MG63 (cell line): ENCODE measurements at places on chromosomes 3 and 15. TPM values are rescaled to one million over a fixed set of nuclear protein-coding genes. Genes with fewer than 3 reads are reported as not detected.
A peak's percentile ranks its signal among the peaks of the same experiment; 100 is the strongest.

LMCD1 gene
- total RNA-seq: 2.6 and 3.4 TPM in 2 replicates

- DNase-seq: peak; percentile 70
These were observed 77.0 kb downstream of the LPP start for GRCh38 chr3:188230962-188231361.

IGDCC3 gene
- total RNA-seq: not detected in 2 replicates

STRIT1 gene
- total RNA-seq: not detected in 2 replicates

DNA sequence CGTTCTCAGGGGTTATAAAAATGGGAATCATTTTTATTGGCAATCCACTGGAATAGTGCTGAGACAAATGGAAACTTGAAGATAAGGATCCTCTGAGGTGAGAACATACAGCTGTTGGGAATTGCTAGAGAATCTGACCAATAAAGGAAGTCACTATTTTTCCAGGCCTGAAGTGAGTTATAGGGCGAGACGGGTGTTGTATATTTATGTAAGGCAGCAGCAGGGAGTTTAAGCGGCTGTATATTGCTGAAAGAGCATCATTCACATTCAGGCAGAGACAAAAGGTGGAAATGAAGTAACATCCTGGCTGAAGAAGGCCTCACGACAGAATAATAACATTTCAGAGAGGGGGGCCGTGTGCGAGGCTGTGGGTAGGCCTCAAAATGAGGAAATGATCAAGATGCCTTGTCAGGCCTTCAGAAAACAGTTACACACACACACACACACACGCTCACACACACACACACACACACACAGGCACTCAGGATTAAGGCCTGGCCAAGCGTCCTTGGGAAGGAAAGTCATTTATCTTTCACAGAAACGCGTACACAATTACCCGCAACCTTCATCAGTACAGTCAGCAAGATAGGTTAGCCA lies 964.9 kb upstream of the NR2F2 start:
- DNase-seq: no peak

PPIB gene
- 1,039 and 1,137 TPM in 2 replicates for total RNA-seq

DNA sequence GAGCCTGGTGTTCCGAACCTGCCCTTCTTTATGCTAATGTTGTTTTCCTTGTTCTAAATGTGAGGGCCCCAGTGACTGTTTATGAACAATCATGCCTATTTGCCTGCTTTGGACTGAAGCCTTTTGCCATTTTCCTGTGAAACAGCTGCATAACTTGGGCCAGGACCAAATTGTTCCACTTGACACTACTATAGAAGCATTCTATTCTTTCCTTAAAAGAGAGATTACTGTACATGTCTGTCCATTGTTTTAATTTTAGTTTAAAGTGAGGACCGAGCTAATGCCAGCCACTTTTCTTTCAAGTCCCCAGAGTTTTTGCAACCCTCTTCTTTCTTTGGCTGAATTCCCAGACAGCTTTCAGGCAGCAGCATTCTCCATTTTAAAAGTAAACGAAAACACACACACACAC lies 980.3 kb downstream of the CADM2 start:
- DNase-seq: no peak

GRCh38 chr15:27592036-27592760 lies 506.9 kb downstream of the OCA2 start:
- no peak for DNase-seq

PLOD2 gene
- total RNA-seq: 228 and 423 TPM in 2 replicates

GRCh38 chr3:46866032-46866595 lies 2.9 kb upstream of the MYL3 start:
- DNase-seq: no peak

- no peak for DNase-seq
These were observed 151.1 kb downstream of the SAMMSON start for GRCh38 chr3:70150599-70150998.

IQCF5 gene
- not detected in 2 replicates for total RNA-seq

DNA sequence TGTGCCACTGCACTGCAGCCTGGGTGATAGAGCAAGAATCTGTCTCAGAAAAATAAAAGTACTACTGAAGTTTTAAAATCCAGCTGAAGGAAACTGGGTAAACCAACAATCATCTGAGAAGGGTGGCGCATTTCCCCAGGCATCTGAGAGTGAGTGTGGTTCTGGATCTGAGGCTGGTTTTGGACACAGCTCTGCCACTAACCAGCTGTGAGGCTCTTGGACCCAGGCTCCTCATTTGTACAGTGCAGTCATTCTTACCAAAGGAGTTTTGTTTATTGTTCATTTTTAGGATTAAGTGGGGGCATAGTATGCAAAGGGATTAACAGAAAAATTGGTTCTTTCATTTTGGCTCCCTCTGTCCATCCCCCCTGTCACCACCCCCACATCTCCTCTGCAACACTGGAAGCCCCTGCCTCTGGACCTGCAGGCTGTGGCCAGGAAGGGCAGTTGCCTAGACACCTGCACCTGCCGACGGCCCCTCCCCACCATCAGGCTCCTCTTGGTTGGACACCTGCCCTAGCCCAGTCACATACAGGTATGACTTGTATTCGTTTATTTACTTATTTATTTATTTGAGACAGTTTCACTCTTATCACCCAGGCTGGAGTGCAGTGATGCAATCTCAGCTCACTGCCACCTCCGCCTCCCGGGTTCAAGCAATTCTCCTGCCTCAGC lies 8.8 kb downstream of the NUP210 start:
- no peak for DNase-seq

DNA sequence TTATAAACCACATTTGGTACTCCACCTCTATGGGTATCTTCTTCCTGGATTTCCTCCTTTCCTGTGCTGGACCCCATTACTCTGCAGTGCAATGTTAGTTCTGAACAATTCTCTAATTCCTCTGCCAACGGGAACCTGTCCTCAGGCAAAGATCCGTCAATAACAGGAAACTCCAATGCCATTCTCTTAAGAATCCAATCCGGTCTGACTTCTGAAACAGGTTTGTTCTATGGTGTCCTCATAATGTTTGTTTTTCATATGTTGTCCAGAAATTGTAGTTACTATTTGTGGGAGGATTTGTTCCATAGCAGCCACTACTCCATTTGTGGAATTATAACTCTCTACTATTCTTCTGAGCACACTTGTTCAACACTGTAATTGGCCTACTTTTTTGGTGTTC lies 112.7 kb downstream of the TBL1XR1 start:
- no peak for DNase-seq

DNA sequence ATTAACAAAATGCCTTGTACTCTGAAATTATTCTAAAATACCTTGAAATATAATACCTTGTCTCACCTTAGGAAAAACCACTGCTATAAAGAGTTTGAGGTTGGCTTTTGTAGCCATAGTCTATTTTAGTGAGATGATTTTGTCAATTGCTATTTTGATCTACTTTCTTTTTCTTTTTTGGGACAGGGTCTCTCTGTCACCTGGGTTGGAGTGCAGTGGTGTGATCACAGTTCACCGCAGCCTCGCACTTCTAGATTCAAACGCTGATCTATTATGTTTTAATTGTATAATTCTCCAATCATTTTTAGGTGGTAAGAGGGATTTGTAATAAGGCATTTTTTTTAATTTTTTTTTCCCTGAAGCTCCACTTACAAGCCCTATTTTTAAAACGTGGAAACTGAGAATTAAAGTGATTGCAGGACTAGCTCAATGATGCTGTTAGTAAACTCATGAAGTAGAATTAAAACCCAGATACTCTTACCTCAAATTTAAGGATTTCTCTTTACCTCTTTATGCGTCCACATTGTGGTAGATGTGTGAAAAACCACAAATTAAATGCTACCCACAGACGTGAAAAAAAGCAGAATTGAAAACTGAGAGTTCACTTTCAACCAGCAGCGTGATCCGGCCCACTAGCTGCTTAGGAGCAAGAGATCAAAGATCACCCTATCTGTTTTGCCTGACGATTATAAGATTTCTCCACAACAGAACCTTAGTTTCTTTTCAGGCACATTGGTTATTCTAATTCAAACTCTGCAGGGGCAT lies 384.2 kb downstream of the CGGBP1 start:
- DNase-seq: no peak

CHRD gene
- total RNA-seq: 0.03 TPM in 1 of 2 replicates, not detected in the other

DNA sequence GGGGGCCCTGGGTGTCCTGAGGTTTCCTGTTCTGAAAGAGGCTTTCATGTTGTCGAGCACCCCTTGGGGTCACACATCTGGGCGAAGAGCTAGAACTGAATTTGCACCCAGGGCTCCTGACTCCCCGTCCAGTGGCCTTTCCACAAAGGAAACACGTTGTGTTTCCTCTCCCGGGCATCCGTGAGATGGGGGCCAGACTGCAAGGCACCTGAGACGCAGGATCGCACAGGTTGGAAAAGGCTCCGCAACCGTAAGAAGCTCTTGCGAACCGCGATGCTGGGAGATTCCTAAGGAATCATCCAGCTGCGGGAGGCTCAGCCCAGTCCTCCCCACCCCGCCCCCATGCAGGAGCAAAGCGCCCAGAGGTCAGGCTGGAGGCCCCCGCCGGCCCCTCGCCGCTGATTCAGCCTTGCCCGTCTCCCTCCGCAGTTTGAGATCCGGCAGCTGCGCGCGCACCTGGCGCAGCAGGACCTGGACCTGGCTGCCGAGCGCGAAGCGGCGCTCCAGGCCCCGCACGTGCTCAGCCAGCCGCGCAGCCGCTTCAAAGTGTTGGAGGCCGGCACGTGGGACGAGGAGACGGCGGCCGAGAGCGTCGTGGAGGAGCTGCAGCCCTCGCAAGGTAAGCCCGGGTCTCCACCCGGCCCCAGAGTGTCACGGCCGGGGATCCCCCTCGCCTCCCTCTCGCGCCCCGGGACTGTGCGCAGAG lies 119.6 kb downstream of the ETFA start:
- DNase-seq: no peak

SETD5 gene
- total RNA-seq: 18.4 and 33.9 TPM in 2 replicates

SPATA12 gene
- total RNA-seq: not detected in 2 replicates

DNA sequence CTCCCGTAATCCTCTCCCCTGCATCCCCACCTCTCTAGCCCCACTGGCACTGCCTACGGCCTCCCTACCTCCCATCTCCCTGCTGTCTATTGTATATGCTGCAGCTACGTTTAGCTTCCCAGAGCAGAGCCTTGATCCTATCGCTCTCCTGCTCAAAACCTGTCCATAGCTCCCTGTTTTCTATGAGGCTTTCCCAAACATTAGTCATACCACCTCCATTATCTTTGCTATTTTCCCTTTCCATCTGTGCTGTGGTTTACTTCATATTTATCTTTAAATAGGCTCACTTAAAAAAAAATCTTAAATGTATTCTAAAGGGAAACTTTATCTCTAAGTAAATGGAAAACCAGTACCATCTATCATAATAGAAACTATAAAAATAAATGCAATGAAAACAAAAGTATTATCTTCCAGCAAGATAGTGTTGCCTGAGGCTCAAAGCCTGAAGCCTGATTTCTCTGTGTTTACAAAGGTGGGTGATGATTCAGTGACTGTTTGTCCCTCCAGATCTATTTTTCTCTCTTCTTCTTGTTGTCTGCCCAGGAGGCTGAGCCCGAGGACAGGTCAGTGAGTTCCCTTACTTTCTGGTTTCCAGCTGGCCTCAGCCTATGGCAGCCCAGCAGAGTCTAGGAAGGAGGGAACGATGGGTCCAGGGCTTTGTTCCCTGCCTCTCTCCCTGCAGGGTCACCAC lies 397.1 kb upstream of the CFAP20DC start:
- DNase-seq: no peak

GRCh38 chr15:49031804-49032203 lies 14.4 kb downstream of the SECISBP2L start:
- DNase-seq: no peak

DNA sequence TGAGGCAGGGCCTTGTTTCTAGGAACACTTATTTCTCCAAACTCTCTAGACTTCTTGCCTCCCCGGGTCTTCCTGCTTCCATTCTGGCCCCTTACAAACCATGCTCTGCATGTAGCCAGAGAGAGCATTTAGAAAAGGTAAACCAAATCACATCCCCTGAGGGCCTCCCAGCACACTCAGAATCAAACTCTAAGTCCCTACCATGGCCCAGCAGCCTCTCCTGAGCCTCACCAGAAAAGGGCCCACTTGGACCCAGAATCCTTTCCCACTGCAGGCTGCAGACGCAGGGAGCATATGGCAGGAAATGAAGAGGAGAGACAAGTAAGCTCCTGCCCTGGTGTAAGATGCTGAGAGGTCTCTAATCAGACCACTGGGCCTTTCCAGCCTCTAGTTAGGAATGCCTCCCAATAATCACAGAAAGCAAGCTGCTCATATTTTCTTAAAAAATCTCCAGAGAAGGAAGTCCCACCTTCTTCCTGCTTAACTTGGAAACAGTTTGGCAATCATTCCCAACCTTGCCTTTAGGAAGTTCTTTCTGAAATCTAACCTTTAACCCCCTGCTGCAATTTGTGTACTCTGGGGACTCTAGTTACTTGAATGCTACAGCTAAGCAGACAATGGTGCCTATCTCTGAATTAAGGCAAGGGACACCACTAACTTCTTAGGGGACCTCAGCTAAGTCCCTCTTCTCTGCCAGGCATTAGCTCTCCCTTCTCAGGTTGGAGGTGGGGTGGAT lies 4.2 kb downstream of the AMOTL2 start:
- DNase-seq: no peak

- DNase-seq: no peak
These were observed 125.1 kb upstream of the STT3B start for GRCh38 chr3:31407665-31408064.

SLC6A20 gene
- not detected in 2 replicates for total RNA-seq

GRCh38 chr15:45112143-45112590 lies 1.8 kb downstream of the DUOX2 start:
- no peak for DNase-seq

ZNF80 gene
- not detected in 2 replicates for total RNA-seq

DNA sequence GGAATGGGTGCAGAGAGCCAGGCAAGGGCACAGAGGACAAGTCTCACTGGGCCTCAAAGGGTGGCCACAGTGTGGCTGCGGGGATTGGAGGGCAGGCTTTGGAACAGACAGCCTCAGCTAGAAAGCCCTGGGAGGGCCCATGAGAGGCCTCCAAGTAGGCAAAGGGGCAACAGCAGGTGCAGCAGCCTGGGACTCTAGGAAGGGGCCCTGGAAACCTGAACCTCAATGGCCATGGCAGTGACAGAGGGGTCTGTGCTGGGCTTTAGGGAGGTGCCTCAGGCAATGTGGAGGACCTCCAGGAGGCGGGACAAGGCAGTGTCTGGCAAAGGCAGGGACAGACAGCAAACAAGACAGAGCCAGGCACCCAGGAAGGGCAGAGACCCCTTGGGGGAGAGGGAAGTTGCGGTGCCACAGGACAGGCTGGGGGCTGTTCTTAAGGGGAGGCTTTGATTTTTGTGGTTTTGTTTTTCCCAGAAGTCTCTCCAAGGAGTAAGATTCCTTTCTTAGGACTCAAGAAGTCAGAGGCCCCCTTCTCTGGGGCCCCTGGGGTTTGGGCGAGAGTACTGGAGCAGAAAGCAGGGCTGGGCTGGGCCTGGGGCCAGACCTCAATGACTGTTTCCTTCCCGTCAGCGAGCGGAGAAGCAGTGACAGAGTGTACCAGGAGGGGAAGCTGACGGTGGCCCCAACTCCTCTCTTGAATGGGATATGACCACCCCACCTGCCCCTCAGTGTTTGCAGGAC lies 9.7 kb downstream of the STOML1 start:
- DNase-seq: peak; percentile 94

GRCh38 chr15:69955240-69955894 lies 142.3 kb downstream of the TLE3 start:
- no peak for DNase-seq

- DNase-seq: no peak
These were observed 25.3 kb downstream of the BHLHE40 start for GRCh38 chr3:5004319-5005152.

- no peak for DNase-seq
These were observed 339.3 kb downstream of the THSD4 start for GRCh38 chr15:71454462-71454996.

- no peak for DNase-seq
These were observed 4.2 kb upstream of the NPHP3 start for GRCh38 chr3:132726341-132726823.

GRCh38 chr3:52845157-52845556 lies 10.3 kb upstream of the MUSTN1 start:
- no peak for DNase-seq
